Activated CD4-positive, alpha-beta T cell treated with anti-CD3 and anti-CD28 coated beads, Interleukin-2, Interleukin-4, amounts not matched to agents 100 ng/mL and 50 ng/mL, durations not matched to agents 16 hours and 8 hours (primary cell): ENCODE measurements at places on chromosomes 12 and 14.

GRCh38 chr12:27981874-27982273 is 9.3 kb upstream of the PTHLH start:
- DNase-seq, result no peak

DNA sequence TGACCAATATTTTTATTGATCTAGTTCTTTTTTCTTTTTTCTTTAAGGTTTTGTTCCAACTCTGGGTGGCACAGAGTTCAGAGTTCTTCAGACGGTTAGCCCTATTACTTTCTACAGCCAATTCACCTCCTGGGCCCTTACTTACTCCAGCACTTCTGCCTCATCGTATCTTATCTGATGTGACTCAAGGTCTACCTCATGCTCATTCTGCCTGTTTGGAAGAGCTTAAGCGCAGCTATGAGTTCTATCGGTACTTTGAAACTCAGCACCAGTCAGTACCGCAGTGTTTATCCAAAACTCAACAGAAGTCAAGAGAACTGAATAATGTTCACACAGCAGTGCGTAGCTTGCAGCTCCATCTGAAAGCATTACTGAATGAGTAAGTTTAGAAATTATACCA is 64.7 kb downstream of the VEZT start:
- DNase-seq, result no peak

DNA sequence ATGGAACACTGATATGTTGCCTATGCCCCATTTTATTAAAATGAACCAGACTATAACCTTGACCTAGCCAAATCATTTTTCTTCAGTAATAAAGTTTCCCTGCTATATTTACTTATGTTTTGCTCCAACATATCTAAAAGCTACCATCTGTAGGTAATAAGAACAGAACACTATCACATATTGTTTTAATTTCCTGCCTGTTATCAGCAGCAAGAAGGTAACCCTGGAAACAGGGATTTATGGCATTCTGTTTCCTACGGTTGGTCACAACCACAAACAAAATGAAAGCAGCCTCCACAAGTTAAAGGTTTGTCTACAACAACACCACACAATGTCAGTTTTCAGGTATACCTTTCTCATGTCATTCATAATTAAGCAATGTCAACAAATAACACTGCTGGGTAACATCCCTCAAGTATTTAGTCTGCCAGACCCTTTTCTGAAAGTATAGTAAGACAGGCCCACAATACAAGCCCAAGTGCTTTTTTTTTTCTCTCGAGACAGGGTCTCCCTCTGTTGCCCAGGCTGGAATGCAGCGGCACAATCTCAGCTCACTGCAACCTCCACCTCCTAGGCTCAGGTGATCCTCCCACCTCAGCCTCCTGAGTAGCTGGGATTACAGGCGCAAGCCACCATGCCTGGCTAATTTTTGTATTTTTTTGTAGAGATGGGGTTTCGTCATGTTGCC is 25.5 kb downstream of the GCH1 start:
- no peak for DNase-seq

GRCh38 chr14:90647473-90648005 is 168.7 kb downstream of the TTC7B start:
- DNase-seq, result no peak

- peak; percentile 51 for DNase-seq
These were observed 63.1 kb downstream of the ARL6IP4 start for GRCh38 chr12:123043536-123044001.

DNA sequence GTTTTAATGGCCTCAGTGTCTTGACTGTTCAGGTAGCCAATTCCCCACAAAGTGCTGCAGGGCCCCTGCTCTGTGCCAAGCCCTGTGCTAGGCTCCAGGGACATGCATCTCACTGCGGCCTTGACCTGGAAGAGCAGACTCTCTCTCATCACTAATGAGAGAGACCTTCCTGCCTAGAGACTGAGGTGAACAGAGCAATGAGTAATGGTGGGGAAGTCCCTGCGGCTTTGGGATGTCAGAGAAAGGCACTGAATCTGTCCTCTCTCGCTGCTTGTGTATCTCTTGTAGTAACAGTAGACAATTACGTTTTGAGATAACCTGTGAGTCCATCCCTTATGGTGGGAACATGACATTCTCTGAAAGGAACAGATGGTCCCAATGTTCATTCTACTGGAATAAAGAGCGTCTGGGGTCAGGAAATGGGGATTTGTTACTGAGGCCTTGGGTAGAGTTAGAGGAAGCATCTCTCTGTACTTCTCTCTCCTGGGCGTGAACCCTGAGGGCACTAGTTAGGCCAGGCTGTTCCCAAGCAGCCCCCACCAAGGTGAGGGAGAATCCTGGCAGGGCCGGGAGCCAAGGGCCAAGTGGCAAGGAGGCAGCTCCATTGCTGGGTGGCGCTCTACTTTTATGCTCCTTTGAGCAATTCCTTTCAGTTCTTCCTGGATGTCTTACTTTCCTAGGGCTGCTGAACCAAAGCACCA is 13.5 kb downstream of the NFATC4 start:
- peak; percentile 12 for DNase-seq

GRCh38 chr12:64877363-64878004 is 53.0 kb downstream of the TBC1D30 start:
- peak; percentile 30 for DNase-seq

DNA sequence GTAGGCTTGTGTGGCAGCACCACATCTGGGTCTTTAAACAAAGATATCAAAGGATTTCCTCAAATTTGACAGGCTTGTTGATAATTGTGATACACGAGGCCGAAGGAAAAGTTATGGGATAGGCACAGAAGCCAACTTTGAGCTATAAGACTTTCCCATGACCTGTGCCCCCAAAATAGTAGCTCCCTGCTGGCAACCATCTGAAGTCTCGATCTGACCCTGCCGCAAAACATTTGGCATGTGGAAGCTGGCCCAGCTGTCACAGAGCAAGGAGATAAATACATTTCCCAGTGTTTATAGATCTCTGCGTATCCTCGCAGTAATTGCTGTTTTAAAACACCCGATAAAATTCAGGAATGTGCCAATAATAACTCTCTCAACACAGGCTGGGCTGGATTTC is 26.4 kb upstream of the RGS6 start:
- no peak for DNase-seq

- DNase-seq, result no peak
These were observed 13.9 kb downstream of the GNS start for GRCh38 chr12:64745259-64745807.

DNA sequence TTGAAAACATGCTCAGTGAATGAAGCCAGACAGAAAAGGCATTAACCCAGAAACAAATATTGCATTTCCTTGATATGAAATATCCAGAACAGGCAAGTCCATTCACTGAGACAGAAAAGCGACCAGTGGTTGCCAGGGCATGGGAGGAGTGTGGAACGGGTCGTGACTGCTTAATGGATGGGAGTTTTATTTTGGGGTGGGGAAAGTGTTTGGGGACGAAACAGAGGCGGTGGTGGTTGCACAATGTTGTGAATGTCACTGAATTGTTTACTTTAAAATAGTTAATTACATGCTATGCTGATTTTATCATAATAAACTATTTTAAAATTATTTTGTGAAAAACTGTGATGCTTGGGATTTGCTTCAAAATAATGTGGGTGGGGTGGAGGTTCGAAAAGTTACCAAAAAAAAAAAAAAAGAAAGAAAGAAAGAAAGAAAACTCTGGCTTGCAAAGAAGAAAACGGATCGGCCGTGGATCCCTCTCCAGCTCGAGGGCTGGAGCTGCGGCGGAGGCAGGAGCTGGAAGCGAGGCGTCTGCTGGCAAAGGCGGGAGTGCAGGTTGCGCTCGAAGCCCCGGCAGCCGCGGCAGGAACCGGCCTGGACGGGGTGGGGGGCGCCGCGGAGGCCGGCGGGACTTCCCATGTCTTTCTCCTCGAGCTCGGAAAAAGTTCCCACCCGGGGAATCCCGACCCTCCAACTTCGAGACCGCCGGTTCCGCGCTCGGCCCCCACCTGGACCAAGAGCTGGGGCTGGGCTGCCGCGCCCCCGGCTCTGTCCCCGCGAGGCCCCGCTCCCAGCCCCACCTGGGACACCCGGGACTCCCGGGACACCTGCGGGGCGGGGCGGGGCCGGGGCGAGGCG is 524 bp upstream of the P2RX2 start:
- no peak for DNase-seq

GRCh38 chr12:52156757-52157565 is 34.9 kb downstream of the KRT80 start:
- DNase-seq, result peak; percentile 69

GRCh38 chr12:5257763-5258495 is 174.0 kb upstream of the NTF3 start:
- DNase-seq, result no peak

DNA sequence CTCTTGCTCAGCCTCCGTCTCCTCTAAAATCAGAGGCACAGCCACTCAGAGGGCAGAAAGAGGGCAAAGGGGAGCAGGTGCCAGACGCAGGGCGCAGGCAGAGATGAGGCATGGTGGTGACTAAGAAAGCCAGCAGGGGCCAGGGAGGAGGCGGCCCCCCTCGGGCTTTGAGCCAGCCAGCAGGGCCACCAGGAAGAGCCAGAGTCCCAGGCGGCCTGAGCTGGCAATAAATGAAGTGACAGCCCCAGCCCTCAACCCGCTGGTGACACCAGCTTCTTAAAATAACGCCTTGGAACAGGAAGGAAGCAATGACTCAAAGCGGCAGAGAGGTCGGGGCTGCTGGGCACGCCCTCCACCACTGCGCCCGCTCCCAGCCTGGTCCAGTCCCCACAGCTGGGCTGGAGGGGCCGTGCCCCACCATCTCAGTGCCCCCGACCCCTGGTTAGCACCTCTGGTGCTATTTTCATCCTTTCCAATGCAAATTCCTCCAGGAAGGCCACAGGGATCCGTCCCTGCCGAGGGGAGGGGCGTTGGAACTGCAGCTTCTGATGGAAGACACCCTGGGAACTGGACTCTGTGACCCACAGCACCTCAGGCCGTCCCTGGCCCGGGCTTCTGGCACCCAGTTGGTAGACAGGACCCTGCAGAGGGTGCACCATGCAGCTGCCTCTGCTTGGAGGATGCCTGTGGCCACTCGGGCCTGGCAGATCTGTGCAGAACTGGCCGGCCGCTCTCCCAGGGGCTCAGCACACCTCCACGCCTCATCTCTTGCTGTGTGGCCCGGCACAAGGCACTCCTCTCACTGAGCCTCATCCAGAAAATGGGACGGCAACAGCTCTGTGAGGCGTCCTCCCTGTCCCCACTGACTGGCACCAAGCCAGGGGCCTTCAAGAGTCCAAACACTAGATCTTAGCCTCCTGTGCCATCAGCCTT is 113.7 kb downstream of the NCOR2 start:
- peak; percentile 87 for DNase-seq

DNA sequence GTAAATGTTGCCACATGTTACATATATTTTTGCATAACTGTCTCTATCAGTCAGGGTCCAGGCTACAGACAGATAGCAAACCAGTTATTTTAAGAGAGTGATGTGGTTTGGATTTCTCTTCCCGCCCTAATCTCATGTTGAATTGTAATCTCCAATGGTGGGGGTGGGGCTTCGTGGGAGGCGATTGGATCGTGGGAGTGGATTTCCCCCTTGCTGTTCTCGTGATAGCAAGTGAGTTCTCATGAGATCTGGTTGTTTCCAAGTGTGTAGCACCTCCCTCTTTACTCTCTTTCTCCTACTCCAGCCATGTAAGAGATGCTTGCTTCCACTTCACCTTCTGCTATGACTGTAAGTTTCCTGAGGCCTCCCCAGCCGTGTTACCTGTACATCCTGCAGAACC is 704.2 kb upstream of the TBX3 start:
- no peak for DNase-seq

DNA sequence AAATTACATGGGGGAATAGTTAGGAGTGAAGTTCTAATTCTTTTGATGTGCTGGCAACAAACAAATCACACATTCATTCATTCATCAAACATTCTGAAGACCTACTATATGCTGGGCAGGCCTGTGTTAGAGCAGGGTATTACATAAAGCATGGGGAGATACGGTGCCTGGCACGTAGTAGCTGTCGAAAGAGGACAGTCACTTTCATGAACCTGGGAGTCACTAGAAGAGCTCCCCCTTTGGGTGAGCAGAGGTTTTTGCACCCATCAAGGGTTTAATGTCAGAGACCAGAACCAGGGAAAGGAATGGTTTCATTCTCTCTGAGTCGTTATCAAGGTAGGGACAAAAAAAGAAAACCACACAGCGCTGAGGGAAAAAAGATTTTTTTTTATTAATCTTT is 10.0 kb downstream of the LHX5 start:
- DNase-seq, result peak; percentile 28

GRCh38 chr12:23446746-23447145 is 502.7 kb downstream of the SOX5 start:
- DNase-seq, result no peak

DNA sequence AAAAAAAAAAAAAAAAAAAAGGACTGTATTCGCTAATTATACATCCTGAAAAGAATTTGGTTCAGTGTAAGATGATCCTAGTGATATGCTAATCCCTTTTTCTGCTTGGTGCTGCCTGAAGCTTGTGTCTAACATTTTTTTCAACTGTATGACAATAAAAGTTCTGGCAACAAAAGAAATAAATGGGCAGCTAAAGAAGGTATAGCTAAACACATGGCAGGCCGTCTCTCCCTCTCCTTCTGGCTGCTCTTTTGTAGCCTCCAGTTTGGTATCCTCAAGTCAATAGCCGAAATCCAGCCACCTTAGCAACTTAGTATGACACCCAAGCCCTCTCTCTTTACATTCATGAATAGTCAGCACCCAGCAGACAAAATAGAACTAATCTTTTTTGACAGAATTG is 198.3 kb upstream of the OTX2 start:
- no peak for DNase-seq

- DNase-seq, result no peak
These were observed 211.1 kb upstream of the DAAM1 start for GRCh38 chr14:58977366-58977765.

- DNase-seq, result no peak
These were observed 73.3 kb downstream of the B4GALNT3 start for GRCh38 chr12:532908-533565.

GRCh38 chr12:114611145-114612018 is 72.6 kb downstream of the TBX3 start:
- no peak for DNase-seq

GRCh38 chr12:81502912-81503695 is 256.0 kb downstream of the PPFIA2 start:
- DNase-seq, result no peak
